Prostate gland (tissue), 2 donors: ENCODE measurements at places on chromosomes 13 and 19. TPM values are rescaled to one million over a fixed set of nuclear protein-coding genes. Genes with fewer than 3 reads are reported as not detected.

The CCL25 gene
- total RNA-seq: not detected

The PTGER1 gene
- total RNA-seq: 1.0 TPM

DNA sequence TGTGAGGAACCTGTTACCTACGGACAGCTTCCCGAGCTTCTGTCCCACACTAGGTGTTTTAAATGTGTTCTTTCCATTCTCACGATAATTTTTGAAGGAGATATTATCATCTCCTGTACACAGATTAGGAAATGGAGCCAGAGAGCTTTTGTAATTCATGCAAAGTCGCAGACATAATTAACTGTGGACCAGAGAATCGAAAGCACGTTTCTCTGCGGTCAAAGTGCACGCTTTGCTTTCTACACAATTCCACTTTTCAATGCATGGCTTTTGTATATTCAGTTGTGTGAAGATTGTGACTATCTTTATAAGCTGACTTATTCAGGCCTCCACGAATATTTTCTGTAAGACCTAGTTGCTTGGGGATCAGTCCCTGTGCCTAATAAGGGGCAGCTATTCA, 81.7 kb upstream of the SLC10A2 start:
- no peak for DNase-seq

The TTC9B gene
- total RNA-seq: not detected

GRCh38 chr13:40520916-40521315, 145.5 kb downstream of the FOXO1 start:
- DNase-seq: no peak

DNA sequence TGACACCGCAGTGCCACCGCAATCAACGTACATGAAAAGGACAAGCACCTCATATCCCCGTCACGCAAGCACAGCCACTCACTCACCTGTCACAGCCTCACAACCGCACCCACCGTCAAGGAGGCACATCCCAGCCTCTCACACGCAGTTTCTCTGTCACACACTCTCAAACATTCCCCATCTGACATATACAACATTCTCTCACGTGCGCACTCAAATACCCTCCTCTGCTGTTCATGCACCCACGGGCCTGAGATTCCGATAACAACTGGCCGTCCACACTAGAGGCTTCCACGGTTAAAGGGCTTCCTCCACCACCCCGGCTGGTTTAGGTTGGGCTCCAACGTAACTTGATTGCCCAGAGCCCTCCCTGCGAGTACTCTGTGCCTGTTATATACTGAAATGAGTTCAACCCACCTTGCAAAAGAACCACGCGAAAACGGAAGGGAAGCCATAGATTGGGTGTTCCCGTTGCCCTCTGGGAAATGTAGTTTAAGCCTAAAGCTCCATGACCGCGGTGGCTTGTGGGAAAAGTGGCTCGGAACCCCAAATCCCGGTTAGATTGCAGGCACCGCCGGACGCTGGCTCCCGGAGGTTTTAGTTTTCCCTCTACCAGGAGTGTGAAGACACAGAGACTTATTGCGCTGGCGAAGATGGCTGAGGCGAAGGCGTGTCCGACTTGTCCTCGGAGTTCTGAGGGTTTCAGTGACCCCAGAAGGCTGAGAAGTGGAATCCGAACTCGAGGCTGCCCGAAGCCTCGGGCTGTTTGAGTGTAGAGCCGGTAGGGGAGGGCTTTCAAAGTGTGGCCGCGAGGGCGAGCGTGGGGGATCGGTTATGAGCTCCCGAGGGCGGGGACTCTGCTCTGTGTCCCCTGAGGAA, at the start of gene ZNF573:
ZNF573 (minus strand) TSS at position 460 of the 879 bp plus-strand sequence. CDS start 5,857 bp downstream, outside the sequence.
- DNase-seq: peak; percentile 89

- no peak for DNase-seq
These were observed 20.2 kb upstream of the CD70 start for GRCh38 chr19:6610934-6611852.

DNA sequence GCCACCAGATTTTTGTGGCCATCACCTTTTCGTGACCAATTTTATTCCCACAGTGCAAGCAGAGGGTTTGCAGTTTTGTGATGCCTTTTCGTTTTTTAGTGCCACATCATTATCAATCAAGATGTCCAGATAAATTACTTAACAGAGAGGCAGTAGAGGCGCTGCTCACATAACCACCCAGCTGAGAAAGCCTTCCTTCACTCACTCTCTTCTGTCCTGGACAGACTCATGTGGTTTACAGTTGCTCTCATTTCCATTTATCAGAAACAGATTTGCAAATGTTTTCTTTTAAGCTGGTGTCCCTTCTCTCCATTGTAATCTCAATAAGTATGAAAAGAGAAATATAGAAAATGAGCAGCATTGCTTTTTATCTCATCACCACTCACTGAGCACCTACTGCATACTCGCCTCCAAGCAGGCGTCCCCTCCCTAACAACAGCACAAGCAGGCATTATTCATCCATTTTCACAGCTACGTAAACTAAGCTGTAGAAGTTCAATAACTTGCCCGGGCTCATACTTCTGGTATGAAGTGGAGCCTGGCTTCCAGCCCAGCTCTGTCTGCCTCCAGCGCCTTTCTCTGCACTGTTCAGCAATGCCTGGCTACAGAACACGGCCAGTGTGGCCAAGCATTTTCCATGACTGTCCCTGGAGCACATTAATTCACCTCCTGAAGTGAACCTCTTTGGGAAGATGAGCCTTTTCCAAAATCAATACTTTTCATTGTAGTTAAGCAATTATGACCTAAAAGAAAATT, 34.6 kb upstream of the KATNAL1 start:
- DNase-seq: peak; percentile 91

The FLT3LG gene
- 10.7 TPM for total RNA-seq

GRCh38 chr19:56507446-56508289, at the start of gene ZNF471:
TSS of gene ZNF471 (plus strand) at chr19:56507855. CDS start at chr19:56511572, 3,717 bp downstream.
- DNase-seq: peak; percentile 99

GRCh38 chr13:48448959-48449614, 36.2 kb upstream of the LPAR6 start:
- DNase-seq: no peak

The N4BP2L1 gene
- 22.7 TPM for total RNA-seq

GRCh38 chr19:51015691-51016267, 3.7 kb downstream of the KLK10 start:
- DNase-seq: no peak

The LILRB2 gene
- total RNA-seq: 1.4 TPM

DNA sequence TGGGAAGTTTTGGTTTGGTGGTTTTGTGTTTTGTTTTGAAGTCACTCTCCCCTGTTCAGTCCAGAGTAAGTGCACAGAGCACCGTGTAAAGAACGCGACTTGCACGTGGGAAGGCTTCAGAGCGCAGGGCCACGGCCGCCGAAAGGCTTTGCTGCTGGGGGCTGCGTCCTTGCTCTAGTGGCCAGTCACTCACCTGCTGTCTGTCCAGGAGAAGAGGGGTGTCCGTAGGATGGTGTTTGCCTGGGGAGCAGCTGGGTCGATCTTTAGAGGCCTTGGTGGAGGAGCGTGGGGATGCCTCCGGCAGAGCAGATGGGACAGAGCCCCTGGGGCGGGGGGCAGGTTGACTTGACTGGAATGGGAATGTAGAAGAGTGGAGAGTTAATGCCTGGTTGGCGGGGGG, 116.6 kb upstream of the MCF2L start:
- no peak for DNase-seq

DNA sequence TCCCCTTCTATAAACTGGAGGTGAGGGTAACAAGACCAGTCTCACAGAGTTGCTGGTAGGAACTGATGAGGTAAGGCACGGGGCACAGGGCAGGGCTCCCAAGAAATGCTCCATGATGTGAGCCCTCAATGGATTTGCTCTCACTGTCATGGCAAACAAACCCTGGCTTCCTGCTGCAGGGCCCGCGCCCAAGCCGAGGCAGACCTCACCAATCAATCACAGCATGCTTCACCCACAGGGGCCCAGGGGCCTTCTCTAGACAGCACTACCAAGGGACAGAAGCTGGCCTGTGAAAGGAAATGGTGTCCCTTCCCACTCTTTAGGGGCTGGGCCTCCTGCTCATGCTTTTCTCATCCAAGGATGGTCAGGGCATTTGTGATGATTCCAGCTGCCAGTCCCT, 25.9 kb upstream of the PLA2G4C start:
- no peak for DNase-seq

DNA sequence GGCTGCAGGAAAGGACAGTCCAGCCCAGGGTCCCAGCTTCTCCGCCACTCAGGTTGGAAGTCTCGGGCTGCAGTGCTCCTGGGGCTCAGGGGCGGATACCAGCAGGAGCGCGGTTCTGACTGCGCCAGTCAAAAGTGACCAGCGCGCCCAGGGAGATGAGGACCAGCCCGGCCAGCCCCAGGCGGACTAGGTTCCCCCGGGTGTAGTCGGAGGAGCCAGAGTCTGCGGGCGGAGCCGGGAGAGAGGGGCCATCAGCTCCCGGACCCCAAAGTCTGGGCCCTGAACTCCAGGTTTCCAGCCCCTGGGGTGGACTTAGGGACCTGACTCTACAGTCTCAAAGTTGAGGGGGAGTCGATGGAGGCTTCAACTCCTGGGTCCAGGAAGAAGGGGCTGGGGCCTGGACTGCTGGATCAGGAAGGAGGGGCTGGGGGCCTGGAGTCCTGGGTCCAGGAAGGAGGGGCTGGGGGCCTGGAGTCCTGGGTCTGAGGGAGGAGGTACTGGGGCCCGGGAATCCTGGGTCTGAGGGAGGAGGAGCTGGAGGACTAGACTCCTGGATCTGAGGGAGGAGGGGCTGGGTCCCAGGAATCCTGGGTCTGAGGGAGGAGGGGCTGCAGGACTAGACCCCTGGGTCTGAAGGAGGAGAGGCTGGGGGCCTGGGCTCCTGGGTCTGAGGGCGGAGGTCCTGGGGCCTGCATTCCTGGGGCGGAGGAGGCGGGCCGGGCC, 5.3 kb downstream of the OSCAR start:
- DNase-seq: no peak

DNA sequence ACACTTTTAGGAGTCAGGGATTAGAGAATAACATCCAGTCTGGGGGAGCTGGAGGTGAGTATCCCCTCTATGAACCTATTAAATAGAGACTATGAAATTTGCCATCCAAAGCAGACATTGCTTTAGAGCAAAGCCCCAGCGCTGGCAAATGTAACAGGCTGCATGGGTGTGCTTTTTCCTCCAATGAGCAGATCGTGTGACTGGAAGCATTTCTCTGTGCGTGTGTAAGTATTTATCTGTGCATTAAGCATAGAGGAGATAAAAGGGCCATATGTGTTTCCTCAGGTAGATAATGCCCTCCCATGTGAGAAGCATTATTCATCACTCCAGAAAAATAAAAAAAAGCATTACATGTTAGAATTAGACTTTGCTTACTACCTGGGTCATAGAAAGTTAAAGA, 924 bp downstream of the TNFSF13B start:
- no peak for DNase-seq

DNA sequence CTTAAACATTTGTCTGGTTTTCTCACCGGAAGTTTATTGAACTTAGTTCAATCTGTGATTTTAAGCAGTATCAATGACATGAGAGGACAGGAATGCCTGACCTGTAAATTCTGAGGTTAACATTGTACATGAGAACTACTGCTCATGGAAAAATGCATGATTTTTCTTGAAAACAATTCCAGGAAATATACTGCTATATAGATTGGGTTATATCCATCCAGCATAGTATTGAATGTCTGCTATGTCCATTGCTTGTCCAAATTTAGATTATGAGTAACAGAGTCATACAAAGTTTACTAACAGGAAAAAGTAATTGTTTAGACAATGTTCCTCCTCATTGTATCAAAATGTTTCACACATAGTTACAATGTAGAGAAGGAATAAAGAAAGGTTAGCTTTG, 606.8 kb downstream of the DACH1 start:
- DNase-seq: no peak

The SIGLEC8 gene
- total RNA-seq: 3.0 TPM

DNA sequence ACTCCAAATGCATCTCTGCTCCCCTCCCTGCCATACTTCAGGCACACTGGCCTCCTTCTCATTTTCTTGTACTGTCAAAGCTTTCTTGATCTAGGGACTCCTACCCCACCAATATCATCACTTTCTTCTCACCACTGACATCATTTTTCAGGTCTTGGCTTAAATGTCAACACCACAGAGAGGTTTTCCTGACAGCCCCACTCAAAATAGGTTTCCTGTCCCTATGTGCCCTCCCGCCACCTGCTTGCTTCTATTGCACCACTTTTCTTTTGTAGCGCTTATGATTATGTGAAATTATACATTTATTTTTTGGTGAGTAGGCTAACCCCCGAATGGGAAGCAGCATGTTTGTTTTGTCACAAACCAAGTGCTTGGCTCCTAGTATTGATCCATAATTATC, 164.6 kb downstream of the NDFIP2 start:
- DNase-seq: no peak

- no peak for DNase-seq
These were observed 7.6 kb upstream of the CD79A start for GRCh38 chr19:41869374-41869955.

The ZNF541 gene
- 0.23 TPM for total RNA-seq

GRCh38 chr13:97921176-97921816, 32.2 kb upstream of the IPO5 start:
- no peak for DNase-seq

DNA sequence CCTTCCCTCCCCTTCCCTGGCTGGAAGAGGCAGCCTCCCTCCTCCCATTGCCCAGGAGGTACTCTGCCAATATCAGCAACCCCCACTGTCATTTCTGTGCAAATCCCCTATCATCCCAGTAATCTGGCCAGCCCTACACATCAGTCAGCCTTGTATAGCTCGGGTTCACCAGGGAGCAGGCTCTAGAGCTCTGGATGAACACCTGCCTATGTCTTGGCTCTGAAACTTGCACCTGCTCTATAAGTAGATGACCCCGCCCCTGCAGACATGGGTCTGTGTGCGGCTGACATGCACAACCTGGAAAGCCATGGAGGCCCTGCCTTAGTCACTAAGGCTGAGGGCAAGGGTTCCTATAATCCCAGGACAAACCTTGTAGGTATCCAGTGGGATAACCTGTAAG, 1042.9 kb downstream of the UQCRFS1 start:
- no peak for DNase-seq

DNA sequence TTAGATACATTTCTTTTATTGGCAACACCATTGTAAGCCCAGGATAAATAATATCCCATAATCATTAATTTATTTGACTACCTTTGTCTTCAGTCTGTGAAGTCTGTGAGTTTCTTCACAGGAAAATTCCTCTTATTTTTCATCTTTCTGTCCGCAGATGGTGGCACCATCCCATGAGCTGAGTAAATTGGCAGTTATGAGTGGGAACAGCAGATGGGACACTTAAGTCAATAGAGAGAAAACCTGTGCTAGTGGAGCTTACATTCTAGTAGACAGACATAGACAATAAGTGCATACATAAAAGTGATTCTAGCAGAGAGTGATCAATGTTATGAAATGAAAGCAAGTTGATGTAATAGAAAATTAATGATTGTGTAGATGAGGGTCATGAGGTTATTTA, 638.2 kb upstream of the MIR17HG start:
- DNase-seq: no peak

- DNase-seq: no peak
These were observed 375.4 kb upstream of the ZNF507 start for GRCh38 chr19:31970027-31970461.

GRCh38 chr19:40150170-40150569, 41.1 kb upstream of the MAP3K10 start:
- DNase-seq: no peak

The SMIM17 gene
- not detected for total RNA-seq

- no peak for DNase-seq
These were observed 30.0 kb downstream of the DCLK1 start for GRCh38 chr13:36101157-36101556.
